GM10248 (cell line): ENCODE measurements at places on chromosomes 6 and 20.

DNA sequence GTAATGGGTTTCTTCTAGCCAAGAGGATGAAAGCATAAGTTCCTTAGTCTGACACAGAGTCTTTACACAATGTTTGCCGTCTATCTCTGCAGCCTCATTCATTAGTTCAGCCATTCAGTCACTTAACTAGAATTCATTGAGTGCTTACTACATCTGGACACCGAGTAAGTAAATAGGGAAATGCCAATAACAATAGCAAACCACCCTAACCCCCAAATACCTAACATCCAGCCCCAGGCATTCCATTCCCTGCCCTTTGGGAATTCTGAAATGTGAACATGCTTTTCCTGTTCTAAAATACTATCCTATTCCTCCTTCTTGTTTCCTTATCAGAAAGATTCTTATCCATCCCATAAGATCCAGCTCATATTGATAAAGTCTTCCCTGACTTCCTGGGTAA lies 277.6 kb upstream of the RNF217 start:
- no peak for DNase-seq

DNA sequence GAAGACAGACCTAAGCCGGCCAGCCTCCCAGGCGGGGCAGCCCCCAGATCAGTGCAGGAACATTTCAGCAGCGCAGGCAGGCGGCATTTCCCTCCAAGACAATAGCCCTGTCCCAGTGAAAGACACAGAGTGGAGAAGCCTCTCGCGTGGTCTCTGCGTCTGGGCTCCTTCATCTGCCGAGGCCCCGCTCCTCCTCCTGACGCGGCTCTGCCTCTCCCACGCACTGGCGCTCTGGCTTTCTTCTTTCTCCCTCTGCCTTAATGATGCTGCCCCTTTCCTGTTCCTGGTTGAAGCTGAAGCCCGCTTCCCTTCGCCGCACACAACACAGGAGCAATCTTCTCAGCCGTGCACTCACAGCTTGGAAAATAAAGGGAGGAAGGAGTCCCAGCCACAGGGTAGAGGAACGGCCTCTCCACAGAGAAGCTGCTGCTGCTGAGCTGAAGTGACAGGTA lies 347.5 kb downstream of the CDH4 start:
- DNase-seq, result no peak

DNA sequence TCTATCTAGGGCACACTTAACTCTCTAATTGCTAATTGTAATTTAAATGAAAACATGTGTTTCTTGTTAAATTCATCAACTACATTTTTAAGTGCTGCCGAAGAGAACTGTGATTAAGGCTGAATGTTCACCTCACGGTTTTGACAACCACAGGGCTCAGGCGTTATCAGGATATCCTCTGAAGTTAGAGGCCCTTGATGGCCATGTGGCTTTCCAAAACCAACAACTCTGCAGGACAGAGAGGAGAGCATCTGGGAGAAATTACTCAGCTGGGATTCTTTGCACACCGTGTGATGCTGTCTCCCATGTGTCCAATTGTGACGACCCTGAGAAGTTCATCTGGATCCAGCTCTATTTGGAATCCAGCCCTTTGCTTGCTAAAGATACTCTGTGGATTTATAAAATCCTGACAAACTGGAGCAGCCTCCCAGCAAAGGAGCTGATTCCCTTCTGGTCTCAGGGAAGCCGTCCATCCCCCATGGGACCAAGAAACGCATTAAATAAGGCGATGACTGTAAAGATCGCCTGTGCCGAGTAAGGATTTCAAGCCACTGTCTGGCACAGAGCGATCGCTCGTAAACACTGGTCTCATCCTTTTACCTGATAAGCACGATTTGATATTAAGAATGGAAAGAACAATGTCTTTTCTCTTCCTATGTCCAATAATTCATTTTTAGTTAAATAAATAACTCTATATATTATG lies 401.1 kb downstream of the CD83 start:
- DNase-seq, result no peak

GRCh38 chr6:56668158-56668557 lies 25.5 kb upstream of the DST start:
- DNase-seq, result no peak

DNA sequence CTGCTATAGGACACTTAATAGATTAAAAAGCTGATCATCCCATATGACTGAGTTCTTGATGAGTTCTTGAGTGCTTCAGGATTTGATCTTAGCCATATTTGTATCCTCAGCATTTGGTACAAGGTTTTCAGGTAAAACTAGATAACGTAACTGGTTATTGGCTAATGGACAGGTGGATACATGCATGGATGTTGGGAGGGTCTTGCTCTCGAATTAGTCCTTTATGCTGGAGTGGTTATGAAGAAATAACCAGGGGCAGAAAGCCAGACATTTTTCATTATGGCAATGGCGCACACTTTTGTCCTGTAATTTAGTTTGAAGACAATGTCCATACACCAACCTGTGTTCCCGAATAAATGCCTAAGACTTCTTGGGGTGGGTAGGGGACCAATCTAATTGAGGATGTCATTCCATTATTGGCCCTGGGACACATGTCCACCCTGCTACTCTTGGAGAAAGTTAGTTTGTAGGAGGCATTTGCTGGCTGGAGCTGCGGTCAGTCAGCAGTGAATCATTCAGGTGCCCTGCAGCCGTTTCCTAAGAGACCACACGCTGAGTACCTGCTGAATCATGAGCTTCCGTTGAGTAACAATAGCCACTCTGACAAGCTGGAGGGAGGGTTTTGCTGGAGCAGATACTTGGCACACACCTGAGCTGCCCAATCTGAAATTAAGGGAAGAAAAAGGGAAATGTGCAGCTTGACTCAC lies 194.4 kb downstream of the FOXA2 start:
- DNase-seq, result no peak

- DNase-seq, result no peak
Observed at GRCh38 chr6:168641446-168641845, 200.5 kb downstream of the SMOC2 start.

DNA sequence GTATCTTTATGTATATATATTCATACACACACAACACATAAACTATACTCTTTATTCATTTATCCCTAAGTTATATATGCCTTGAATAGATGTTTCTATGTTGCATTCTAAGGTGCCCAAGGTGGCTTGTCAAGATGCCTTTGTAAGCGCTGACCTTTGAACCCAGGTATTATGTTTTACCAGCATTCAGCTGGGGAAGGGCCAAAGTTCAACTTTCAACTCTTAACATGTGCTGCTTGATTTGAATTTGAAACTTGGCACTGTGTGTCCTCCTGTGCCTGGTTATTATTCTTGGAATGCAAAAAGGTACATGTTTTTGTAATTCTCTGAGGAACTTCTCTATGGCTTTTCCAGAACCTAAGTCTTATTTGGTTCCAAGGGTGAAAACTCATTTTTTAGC lies 146.5 kb downstream of the EDN1 start:
- no peak for DNase-seq

DNA sequence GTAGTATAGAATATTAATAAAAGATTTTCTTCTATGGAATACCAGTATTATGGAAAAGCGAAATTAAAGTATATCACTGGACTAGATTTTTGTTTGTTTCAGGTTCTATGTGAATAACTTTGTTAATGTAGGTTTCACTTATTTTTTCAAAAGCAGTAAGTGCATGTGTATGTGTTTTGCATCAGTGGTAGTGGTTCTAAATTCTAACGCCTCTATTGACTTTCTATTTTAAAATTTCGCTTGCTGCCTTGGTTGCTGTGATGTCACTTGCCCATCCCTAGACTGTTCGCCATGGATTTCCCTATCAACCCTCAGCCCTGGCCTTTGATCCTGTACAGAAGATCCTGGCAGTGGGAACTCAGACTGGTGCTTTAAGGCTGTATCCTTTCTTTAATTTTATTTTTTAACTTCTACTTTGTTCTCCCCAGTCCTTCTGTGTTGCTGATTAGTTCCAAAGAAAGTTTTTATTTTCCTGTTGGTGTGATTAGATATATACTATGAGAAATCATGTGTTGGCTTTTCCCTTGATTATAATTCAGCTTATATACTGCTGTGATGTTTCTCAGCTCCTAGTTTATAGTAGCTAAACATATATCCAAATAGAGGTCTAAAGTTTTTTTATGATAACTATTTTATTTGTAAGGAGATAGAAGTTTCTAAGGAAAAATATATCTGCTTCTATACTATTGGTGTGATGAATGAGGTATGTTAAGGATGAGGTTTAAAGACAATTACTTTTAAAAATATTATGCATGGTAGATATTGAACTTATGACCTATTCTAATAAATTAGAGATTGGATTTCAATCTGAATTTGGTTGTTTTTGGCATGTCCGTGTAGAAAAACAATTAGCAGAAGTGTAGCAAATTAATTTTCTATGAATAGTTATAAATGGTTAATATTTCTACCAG lies 1.7 kb downstream of the STXBP5 start:
- no peak for DNase-seq

GRCh38 chr6:25136854-25137253 lies 142.3 kb upstream of the CARMIL1 start:
- DNase-seq, result no peak

GRCh38 chr6:113047148-113047547 lies 700.0 kb downstream of the RFPL4B start:
- no peak for DNase-seq

GRCh38 chr20:32986331-32986966 lies 17.8 kb downstream of the SUN5 start:
- DNase-seq, result no peak

DNA sequence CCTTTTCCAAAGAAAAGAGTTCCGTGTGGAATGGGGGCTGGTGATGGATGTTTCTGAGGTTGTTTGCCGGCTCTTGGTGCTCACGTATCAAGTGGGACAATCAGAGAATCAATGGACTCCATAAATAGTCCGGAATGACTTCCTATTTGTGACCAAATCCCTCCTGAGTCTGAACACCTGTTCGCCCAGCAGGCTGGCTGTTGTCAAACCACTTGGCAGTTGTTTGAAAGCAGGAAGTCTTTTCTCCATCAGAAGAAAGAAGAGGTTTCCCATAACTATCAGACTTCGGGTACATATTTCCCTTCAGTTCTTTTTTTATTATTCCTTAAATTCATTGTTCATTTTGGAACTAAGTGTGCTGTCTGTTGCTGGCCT lies 154.7 kb upstream of the RIN2 start:
- no peak for DNase-seq

- no peak for DNase-seq
Observed at GRCh38 chr6:53583451-53583850, 38.5 kb upstream of the GCLC start.

GRCh38 chr20:62667530-62668440 lies 25.5 kb downstream of the SLCO4A1 start:
- DNase-seq, result no peak

GRCh38 chr6:7811441-7811840 lies 85.5 kb downstream of the BMP6 start:
- no peak for DNase-seq

- no peak for DNase-seq
Observed at GRCh38 chr6:29486577-29486976, 1.2 kb downstream of the MAS1L start.

DNA sequence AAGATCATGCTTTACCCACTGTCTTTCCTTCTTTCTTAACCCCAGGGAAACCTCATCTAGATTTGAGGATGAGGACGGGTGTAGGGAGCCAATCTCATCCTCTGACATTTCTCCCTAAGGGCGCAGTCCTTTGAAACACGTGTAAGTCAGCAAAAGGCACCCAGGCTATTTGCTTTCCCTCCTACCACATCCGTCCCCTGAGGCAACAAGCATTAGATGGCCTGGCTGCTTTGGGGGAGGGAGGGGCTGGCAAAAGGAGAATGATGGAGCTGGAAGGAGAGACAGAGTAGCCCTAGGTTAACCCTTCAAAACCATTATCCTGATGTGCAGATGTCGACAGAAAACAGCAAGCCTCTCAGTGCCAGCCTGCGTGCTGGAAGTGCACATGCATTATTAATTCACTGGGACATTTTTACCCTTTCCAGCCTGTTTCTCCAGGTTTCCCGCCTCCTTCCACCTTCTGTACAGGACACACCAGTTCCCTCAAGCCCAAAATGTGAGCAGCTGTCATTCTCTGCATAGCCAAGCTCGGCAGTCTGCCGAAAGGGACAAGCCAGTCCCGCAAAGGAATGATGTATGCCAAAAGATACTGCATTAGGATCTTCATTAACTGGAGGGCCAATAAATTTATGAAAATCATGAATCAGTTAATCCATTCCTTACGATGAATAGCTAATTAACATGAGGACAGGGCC lies 547.2 kb downstream of the CD83 start:
- DNase-seq, result no peak

- DNase-seq, result no peak
Observed at GRCh38 chr6:47788498-47788884, 6.7 kb downstream of the OPN5 start.

- no peak for DNase-seq
Observed at GRCh38 chr20:46963196-46963529, 68.5 kb downstream of the EYA2 start.

DNA sequence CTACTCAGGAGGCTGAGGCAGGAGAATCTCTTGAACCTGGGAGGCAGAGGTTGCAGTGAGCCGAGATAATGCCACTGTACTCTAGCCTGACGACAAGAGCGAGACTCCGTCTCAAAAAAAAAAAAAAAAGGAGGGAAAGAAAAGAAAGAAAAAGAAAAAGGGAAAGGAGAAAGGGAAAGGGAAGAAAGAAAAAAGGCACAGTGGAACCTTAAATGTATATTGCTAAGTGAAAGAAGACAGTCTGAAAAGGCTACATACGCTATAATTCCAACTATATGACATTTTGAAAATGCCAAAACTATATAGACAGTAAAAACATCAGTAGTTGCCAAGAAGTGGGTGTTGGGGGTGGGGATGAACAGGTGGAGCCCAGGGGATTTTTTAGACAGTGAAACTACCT lies 16.2 kb downstream of the PPIL4 start:
- DNase-seq, result no peak

DNA sequence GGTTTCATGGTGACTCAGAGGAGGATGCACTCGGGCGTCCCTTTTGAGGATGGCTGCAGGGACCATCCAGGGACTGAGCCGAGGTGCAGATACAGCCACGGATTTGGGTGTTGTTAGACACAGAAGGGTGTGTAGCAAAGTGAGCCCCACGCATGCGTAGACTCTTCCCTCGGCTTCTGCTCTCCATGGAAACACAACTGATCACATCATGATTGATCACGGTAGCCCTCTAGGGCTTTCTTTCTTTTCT lies 606 bp upstream of the ULBP1 start:
- DNase-seq, result no peak

DNA sequence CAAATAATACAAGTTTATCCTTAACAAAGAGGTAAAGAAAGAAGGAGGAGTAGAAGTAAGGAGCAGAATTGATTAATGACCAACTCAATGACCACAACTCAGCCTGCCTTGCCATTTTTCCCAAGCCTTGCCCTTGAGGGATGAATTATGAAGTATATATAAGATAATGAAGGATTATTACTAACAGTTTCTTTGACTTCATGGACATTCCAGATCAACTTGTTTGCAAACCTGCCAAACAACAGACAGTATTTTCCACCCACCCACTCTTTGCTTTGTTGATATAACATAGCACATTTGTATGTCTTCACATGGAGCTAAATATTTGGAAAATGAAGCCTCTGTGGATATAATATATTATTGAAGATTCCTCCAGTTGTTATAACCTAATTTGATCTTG lies 9.9 kb upstream of the C6orf141 start:
- DNase-seq, result no peak

DNA sequence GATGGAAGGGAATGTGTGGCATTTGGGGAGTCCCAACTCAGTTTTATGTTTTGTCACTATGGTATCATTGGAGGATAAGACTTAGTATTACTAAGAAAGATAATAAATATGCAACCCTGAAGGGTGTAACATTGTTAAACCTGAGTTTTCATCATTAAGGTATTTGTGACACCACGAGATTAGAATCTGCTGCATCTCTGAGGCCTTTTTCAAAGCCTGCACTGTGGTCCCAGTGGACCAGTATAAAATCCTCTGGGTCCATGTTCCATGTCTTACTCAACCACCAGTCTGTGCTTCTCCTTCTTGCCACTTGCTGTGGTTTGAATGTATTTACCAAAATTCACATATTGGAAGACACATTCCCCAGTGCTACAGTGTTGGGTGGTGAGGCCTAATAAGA lies 130.6 kb downstream of the TBX18 start:
- no peak for DNase-seq
